ENCODE measurements at places on chromosomes 16 and 17.

GRCh38 chr16:67460168-67460567 is 20.8 kb downstream of the ATP6V0D1 start:
- DNase-seq = no peak

DNA sequence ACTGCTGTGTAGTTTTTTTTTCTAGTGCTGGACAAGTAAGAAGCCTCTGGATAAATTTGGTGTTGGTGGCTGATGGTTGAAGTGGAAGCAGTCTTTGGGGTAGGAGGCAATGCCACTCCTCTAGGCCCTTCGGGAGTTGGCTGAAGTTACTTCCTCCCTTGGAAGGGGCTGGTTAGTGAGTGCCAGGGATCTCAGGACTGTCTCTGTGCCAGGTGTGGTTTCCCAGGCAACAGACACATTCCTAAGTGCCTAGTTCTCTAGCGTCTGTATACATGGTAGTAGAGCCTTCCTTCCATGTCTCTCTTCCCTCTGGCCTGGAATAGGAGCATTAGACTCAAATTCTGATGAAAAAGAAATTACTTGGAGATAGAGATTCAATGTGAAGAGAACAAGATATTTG is 15.3 kb downstream of the TMEM98 start:
- DNase-seq = no peak

- no peak for DNase-seq
Measured at GRCh38 chr16:89031715-89032659, 55.0 kb upstream of the CBFA2T3 start.

DNA sequence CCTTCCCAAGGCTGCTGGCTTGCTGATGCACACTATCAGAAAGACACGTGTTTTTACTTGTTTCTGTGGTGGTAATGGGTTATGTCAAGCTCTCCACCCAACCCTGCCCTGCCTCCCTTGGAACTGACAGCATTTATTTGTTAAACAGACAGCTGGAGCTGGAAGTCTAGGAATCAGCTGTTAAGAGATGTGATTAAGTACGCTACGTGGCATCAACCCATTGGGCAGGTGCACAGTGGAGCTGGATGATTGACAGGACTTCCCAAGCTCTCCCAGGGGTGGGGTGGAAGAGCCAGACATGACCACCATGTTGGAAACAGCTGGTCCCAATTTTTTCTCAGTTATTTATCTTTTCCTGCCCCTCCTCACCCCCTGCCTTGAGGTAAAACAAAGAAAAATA is 49.4 kb downstream of the ADAMTS18 start:
- DNase-seq = no peak

DNA sequence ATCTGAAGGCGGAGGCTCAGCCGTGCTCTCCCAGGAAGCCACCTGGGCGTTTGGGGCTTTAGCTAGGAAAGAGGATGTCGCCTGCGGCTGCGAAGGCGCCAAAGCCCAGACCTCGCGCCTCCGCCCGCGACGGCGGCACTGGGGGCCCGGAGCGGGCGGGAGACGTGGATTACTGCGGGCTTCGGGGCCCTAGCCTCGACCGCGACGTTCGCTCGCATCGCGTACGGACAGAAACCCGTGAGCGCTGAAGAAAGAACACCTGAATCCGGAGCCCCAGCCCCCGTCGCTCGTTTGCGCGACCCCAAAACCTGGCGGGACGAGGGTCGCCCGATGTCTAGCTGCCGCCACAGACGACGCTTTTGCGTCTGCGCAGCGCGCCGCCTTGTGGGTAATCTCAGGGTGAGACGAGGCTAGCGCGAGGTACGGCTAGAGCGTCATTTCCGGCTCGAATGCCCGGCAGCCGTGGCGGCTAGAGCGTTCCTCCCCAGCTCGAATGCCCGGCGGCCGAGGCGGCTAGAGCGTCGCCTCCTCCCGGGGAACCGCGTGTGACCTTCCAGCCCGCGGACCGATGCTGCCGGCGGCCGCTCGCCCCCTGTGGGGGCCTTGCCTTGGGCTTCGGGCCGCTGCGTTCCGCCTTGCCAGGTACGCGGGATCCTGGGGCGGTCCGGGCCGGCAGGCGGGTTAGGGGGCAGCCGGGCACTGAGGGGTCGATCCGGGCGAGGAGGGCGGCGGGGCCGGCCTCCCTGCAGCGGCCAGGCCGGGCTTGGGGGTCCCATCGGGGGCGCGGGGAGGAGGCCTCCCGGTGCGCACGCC is at the start of gene MRPL12:
TSS of gene MRPL12 (plus strand) at position 434 of the 813 bp plus-strand sequence. CDS start at position 569, 135 bp downstream.
- DNase-seq = peak; percentile 91

DNA sequence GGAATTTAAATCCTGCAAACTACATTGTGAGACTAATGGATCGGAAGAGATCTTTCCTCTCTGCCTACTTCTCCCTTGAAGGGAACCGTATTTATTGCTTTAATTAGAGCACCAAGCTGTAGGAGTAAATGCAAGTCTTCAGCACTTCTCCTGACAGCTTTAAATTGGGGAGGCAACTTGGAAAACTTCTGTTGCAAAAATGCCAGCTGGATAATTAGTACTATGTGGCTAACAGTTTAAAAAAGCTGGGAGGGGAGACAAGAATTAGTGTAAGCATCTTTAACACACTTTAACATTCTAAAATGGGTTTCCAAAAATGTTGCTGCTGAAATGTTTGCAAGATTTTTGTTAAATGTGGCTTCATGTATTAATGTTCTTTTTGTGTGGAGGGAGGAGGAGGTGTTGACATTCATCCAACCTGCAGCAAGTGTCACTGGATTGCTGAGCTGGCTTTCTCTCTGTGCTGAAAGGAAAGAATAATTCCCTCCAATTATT is 108.5 kb downstream of the PCTP start:
- no peak for DNase-seq

DNA sequence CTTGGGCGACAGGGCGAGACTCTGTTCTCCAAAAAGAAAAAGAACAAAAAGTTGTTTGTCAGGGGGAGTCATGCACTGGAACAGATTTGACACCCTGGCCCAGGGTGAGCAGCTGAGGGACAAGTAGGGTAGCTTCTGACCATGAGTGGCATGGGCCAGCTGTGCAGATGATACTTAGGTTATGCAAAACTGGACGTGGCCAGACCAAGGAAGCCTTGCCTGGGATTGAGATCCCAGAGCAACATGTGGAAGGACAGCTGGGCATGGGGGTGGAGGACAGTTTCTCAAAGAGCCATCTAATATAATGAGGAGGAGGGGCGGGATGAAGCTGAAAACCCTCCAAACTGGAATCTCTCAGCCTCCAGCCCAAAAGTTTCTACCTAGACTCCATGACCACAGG is 19.6 kb upstream of the SLC35B1 start:
- no peak for DNase-seq

- DNase-seq = no peak
Measured at GRCh38 chr17:41553176-41553575, 18.7 kb downstream of the KRT9 start.

GRCh38 chr16:20259541-20259940 is 67.8 kb downstream of the GP2 start:
- DNase-seq = no peak

- no peak for DNase-seq
Measured at GRCh38 chr17:79732804-79733691, 2.3 kb downstream of the ENPP7 start.

DNA sequence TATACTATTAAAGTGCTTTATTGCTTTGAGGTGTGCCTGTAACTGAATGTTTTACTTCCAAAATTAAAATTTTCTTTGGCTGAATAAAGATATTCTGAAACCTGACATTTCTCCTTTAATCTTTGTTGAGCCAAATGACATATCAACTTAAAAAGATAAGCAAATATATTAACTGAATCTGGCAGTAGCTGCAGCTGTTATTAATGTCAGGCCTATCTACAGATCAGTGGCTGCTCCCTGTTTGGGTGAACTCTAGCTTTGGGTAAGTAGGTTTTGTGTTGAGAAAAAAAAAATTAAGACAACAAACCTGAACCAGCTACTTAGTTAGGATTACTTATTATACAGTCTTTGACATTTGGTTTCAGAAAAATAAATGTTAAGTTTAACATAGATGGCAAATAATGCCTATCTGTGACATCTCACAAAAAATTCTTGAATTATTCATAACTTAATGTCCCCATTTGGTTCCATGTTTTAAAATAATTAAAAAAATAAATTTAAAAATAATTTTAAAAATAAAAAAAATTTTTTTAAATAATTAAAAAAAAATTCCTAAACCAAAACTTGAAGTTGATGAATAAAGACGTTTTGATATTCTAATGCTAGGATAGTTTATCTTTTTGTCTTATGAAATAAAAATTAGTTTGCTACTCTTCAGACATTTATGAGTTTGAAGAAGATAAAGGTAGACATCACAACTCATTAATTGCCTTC is 19.8 kb downstream of the CPD start:
- no peak for DNase-seq

GRCh38 chr16:57824888-57825287 is 22.6 kb upstream of the KIFC3 start:
- no peak for DNase-seq

GRCh38 chr17:78596871-78597764 is 19.9 kb upstream of the DNAH17 start:
- no peak for DNase-seq

DNA sequence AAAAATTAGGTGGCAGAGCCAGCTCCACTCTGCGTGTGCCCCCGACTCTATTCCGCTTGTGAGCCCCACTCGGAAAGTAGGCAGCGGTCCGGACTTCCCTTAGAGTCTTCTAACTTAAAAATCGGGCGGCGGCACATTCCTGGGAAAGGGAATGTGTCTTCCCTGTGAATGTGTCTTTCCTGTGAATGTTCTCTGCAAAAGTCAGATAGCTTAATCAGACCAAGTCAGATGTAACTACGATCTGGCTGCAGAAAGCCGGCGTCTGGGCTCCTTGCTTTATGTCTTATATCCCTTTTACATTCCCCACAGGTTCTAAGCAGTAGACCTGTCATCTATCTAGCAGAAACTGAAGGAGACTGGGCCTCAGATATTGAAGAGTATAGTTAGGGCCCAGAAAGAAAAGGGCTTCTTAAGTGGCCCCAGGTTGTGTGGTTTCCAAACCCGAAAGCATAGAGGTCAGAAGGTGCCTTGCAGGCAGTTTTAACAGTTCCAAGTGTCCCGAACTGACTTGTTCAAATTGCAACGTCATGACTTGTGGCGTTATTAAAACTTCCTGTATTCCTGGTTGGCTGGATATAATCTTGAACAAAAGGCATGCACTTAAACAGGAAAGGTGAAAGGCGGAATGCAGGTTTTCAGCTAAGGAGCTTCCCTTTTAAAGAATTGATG is 601 bp downstream of the PHKB start:
- DNase-seq = peak; percentile 28

- DNase-seq = no peak
Measured at GRCh38 chr16:12017558-12017957, 41.0 kb downstream of the SNX29 start.

DNA sequence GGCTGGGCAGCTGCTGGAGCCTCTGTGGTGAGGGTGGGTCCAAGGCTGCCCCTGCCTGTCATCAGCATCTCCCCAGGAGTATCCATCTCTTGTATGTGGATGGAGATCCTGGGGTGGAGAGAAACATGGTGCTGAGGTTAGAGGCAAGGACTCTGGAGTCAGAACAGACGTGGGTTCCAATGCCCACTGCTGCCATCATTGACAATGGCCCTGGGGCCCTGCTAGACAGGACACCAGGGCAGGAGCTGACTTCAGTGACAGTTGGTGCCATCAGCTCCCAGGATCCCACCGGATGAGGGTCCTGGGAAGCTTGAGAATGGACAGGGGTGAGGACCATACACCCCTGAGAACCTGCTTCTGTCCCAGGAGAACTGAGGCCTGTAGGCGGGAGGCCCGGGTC is 15.6 kb downstream of the MYLK3 start:
- no peak for DNase-seq

DNA sequence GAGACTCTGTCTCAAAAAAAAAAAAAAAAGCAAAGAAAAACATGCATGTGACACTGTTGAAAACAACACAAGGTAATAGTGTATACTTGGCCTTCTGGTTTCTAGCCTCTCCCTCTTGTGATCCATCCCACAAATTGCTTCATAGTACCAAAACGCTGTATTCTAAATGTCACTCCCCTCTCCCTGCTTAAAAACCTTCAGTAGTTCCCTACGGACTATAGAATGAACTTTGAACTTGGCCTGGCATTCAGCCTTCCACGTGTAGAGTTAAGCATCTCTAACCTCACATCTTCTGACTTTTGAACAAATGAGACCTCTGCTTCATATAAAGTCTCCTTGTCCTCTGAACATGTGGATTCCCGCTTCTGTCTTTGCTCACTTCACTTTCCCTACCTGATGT is 5.1 kb downstream of the ZNF821 start:
- no peak for DNase-seq

GRCh38 chr16:60064026-60064425 is 1329.9 kb upstream of the GOT2 start:
- no peak for DNase-seq

- DNase-seq = no peak
Measured at GRCh38 chr17:59725691-59726090, 18.2 kb downstream of the VMP1 start.
